ENCODE measurements at places on chromosomes 6 and 20.

DNA sequence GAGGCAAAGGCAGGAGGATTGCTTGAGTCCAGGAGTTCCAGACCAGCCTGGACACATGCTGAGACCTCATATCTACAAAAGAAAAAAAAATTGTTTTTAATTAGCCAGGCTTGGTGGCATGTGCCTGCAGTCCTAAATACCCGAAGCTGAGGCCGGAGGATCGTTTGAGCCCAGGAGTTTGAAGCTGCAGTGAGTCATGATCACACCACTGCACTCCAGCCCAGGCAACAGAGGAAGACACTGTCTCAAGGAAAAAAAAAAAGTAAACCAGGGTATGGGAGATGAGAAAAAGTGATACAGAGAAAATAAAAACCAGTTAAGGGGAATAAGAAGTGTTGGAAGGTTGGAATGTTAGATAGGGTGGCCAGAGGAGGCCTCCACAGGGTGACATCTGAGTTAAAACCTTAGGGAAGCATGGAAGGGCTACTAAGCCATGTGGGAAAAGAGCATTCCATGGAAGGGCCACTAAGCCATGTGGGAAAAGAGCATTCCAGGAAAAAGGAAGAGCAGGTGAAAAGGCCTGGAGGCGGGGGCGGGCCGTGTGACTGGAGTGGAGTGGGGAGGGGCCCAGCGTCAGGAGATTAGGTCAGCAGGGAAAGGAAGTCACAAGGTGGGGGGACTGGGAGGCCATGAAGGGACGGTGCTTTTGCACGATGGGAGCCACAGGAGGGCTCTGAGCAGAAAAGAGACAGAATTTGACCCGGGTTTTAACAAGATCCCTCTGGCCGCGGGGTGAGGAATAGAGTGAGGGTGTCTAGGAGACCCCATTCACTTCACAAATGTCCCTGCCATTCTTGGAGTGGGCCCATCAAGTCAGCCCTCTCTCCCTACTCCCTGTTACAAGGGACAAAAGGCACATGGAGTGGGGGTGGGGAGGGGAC is 18.3 kb downstream of the CPNE5 start:
- no peak for DNase-seq

GRCh38 chr20:24638591-24639548 is 169.4 kb downstream of the SYNDIG1 start:
- no peak for DNase-seq

DNA sequence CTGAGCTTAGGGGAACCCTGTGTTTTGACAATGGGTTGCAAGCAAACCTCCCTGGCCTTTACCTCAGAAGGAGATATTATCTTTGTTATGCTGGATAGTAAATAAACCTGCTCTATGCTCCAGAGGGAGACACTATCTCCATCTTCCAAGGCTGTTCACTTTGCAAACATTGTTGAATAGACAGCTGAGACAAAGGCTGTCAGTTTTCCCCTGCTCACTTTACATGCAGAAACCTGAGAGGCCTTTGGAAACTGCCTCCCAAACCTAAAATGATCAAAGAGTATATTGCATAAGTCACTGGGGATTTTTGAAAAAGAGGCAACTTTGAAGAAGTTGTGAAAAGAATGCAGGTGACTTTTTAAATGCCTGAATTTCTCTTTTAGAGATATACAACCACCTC is 61.6 kb downstream of the MRAP2 start:
- no peak for DNase-seq

DNA sequence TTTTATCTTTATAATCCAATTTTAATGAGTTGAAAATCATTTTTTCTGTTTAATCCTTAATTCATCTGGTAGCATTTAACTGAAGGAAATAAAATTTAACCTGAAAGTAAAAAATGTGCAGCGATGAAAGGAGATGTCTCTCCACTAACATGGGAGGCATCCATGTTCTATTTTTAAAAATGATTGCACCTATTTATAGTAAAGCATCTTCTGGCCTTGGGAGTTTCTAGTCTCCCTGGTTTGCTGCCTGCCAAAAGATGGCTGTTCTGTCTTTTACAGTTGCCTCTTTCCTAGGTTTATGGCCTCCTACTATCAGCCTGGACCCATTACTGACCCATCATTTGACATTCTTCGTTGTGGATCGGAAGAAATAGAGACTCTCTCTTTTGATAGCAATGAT is 143.0 kb downstream of the B3GAT2 start:
- no peak for DNase-seq

- DNase-seq = no peak
These were observed 17.0 kb upstream of the CST3 start for GRCh38 chr20:23654717-23655116.

DNA sequence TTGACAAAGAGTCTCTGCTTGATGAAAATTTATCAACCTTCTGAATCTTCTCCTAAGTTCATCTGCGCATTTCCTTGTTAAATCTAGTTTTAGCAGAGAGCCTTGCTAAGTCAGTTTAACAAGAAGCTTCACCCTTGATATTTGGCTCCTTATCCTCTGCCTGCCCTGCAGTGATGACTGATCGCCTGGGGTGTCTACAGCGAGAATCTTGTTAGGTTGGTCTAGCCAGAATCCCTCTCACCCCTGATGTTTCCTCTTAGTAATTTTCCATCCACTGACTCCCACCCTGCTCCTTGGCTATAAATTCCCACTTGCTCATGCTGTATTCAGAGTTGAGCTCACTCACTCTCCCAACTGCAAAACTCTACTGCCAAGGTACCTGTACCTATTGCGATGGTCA is 114.1 kb downstream of the TENT5A start:
- DNase-seq = no peak

GRCh38 chr6:43325876-43326275 is 17.2 kb upstream of the CRIP3 start:
- DNase-seq = no peak

DNA sequence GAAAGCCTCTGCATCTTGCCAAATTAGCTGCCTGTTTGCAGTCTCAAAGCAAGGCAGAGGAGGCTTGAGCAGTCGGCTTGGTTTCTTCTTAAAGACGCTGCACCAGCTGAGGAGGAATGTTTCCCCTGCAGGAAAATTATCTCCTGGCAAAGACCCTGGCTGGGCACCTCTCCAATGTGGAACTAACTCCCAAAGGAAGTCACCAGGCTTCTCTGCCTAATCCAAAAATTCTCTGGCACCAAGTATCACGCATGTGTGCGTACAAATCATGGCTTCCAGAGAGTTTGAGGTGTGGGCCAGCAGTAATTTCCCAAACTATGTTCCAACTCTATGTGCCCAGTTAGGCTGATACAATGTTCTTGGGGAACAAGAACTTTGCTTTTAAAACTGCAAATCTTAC is 176.2 kb downstream of the KIF16B start:
- DNase-seq = no peak

GRCh38 chr6:37365791-37366190 is 12.0 kb downstream of the RNF8 start:
- DNase-seq = no peak

GRCh38 chr6:156832231-156832647 is 55.1 kb downstream of the ARID1B start:
- no peak for DNase-seq

DNA sequence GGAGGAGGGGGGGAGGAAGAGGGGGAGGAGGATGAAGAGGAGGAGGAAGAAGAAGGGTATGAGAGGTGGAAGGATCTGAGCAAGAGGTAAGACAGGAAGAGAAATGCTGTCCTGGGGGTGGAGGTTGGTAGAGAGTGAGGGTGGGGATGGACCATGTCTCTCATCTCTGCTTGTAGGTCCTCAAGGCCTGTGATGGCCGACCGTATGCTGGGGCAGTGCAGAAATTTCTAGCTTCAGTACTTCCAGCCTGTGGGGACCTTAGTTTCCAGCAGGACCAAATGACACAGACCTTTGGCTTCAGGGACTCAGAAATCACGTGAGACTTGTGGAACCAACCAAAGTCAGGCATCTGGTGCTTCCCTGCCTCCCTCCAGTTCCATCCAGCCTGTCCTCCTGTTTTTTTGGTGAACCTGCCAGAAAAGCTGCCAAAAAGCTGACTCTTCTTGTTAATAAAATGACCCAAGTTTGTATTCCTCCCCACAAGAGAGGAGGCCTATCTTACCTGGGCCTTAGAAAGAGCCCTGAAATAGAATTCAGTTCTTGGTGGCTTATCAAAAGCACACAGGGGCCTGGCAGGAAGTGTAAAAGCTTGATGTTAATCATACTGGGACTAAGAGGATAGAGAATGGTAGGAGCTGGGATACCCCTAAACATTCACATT is 2.5 kb upstream of the C4A start:
- no peak for DNase-seq

- no peak for DNase-seq
These were observed 122.3 kb downstream of the QRSL1 start for GRCh38 chr6:106751501-106752252.

DNA sequence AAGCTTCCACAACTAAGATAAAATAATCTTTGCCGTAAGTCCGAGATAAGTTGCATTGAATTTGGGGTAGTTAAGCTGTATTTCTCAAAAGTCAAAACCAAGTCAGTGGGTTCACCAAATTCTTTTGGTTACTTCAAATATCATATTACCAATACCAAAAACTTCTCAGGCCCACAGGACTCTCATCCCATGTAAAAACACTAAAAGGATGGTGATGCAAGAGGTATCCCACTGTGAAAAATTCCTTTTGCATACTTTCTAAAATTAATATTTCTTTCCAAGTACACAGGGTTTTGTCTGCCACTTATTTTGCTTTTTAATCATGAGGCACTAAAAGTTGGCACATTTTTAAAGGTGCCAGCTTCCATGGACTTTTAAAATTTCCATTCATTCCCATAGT is 151.3 kb downstream of the GJA10 start:
- DNase-seq = no peak

GRCh38 chr20:58081846-58082245 is 146.6 kb downstream of the ANKRD60 start:
- DNase-seq = no peak

- no peak for DNase-seq
These were observed 83.9 kb downstream of the DLL1 start for GRCh38 chr6:170206851-170207431.

GRCh38 chr6:48109944-48110343 is 1.1 kb downstream of the PTCHD4 start:
- no peak for DNase-seq

GRCh38 chr6:34260576-34261267 is 11.9 kb upstream of the SMIM29 start:
- DNase-seq = no peak

DNA sequence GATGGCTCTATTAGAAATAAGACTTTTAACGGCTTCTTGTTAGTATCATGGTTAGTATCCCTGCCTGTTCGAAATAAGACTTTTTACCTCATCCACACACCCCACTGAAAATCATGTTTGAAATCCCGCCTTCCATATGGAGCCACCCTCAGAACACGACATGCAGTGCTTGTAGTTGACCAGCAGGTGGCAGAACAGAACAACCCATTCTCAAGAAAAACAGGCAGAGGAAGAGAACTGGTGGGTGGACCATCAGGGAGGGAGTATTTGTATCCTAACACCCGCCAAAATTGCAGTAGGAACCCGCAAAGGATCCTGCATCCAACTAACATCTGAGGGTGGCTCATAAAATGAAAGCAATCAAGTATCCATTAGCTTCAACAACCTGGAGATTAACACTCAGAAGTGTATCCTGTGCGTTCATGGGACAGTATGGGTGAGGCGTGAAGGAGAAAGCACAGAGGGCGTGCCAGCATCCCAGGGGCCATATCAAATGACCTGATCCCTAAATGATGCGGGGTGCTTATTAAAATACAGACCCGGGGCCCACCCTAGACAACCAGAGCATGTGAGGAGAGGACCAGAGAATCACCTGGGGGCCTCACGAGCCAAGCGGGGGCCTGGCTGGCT is 89.6 kb upstream of the NHSL1 start:
- DNase-seq = peak; percentile 44

DNA sequence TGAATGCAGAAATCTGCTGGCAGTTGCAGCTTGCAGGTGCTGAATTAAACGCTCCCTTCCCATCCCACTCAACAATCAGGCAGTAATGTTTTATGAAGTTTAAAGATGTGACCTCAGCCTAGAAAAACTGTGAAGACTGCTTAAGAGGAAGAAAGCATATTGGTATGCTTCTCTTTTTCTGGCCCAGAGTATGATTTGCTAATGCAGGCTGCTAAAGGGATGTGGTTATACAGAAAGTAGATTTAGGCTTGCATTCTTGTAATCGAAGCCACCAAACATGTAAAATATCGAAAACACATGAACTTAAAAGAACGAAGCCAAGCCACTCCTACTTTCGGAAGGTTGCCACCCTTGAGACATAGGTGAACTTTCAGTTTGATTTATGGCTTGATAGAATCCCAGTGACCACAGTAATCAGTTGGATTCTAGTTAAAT is 40.7 kb downstream of the MAP3K5 start:
- peak; percentile 90 for DNase-seq

DNA sequence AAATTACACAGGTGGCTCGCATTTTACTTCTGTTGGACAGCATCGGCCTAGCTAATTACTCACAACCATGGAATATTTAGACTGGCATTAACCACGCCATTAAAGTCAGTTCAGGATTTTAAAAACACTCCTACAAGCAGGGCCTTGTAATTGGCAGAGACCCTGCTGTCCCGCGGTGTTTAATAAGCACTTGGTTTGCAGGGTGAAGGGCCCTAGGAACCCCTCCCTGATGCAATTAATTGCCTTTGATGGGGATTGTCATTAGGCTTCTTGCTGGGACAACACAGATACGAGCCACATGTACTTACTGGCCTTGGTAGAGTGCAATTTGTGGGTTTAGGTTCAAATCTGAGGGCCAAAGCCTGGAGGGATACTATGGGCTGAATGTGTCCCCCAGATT is 7.8 kb upstream of the VSTM2L start:
- DNase-seq = no peak

DNA sequence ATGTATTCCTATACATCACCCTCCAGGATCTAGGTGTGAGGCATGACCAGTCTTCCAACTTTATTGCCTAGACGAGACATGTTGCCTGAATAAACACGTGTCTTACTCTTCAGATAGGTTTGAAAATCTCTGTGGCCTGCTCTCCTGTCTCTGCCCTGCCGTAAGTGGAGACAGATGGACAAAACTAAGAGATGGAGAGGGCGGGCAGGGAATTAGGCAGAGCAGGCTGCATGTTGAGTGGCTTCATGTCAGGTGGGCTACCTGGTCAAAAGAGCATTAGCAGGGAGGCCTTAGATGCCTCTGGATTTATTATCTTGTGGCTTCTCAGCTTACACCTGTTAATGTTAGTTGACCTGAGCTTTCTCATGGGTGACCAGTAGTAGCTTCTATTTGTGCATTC is 59.0 kb upstream of the TULP4 start:
- no peak for DNase-seq

DNA sequence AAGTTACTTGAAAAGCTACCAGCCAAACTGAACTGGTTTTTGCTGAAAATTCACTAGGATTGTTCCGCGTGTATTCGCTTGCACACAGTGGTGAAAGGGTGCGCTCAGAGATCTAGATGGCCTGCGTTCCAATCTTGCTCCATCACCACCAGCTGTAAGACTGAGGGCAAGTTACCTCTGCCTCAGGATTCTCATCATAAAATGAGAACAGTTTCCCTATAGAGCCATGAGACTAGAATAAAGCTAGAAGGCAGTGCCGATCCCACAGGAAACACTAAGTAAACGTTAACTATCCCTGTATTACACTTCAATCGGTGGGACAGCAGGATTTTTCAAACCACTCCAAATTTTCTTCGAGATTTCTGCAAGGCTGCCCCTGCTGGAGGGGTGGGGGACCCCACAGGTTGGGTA is 838 bp downstream of the AHCY start:
- no peak for DNase-seq

All from GM12864 (cell line).